Stimulated activated CD4-positive, alpha-beta T cell treated with anti-CD3 and anti-CD28 coated beads, Interleukin-4, amount 100 ng/mL, for 4 hours (primary cell): ENCODE measurements at places on chromosomes 1 and 21.
A peak's percentile ranks its signal among the peaks of the same experiment; 100 is the strongest.

DNA sequence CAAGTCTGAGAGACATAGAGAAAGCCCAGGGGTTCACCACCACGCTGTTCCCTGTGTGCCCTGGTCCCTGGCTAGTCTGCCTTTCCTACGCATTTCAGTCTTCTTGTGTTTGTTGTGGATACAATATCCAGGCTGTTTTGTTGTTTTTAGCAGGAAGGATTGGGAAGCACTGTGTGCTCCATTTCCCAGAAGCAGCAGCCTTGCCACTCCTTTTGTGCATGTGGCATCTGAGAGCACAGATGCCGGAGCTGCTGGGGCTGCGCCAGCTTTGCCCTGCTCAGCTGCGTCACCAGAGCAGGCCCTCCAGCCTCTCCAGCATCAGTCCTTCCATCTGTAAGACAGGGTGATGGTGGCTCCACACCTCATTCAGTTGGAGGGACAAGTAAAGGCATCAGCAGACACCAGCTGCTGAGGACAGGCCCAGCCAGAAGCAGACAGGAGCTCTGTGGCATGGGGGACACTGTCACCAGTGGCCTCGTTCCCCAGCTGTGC is 94.4 kb upstream of the COL6A1 start:
- DNase-seq: no peak

DNA sequence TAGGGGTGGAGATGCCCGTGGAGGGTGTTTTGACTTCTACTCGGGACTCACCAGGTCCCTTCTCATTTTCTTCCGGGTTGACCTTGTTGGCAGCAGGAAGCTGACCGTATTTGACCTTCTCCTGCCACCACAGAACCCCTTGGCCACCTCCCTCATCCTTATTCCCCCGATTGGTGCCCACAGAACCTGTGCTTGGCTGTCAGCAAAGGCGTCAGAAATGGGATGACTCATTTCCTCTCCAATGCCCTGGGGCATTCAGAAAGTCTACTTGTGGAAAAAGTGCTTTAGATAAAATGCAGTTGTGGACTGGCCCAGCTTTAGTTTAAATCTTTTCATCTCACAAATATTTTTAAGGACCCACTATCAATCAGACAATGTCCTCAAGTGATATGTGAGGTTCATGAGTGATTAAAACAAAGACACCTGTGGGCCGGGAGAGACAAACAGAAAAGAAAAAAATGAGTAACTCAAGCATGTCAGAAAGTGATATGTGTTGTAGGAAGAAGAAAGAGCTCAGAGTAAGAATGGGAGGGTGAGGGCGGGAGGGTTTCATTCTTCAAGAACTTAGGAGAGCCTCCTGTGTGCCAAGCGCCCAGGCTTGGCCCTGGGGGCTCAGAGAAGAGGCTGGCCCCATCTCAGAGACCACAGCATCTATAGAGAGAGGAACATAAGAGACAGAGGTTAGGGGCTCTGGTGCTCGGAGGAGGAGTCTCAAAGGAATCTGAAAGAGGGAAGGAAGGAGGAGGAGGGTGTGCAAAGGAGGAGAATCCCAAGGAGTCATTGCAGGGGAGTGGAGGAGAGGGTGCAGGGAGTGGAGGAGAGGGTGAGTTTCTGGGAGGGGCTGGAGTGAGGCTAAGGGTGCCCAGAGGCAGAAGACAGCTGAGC is 221.6 kb upstream of the VAMP3 start:
- no peak for DNase-seq

DNA sequence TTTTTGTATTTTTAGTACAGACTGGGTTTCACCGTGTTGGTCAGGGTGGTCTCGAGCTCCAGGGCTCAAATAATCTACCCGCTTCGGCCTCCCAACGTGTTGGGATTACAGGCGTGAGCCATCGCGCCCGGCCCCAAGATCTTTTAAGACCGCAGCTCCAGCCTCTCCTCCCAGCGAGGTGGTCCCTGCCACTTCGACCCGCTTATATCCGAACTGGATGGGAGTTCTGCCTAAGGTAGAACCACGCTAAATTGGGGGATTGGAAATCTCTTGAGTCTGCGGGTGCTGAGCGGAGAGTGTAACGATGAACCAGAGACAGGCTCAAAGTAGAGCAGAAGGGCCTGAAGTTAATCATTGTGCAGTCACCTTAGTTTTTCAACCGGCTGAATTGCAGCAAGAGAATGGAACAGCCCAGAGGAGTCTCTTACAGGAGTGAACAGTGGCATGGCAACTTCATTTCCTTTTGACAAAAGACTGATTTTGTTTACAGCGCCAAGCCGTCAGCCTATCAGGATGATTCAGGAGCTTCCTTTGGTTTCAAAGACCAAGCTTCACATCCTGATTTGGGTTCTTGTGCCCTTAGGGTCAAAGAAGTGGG is 726 bp upstream of the CYB5R1 start:
- no peak for DNase-seq

GRCh38 chr1:22388671-22389450 is 62.8 kb upstream of the ZBTB40 start:
- no peak for DNase-seq

DNA sequence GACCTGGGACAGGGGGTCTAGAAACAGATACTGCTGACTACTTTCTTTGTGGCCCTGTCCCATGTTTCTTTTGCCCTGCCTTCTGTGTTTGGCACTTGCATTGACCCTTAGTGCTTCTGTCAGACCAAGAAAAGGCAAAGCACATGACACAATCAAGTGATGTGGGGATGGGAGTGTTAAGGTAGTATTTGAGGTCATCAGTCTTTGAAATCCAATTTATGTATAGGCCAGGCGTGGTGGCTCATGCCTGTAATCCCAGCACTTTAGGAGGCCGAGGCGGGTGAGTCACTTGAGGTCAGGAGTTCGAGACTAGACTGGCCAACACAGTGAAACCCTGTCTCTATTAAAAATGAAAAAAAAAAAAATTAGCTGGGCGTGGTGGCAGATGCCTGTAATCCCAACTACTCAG is 26.0 kb downstream of the SERBP1 start:
- no peak for DNase-seq

DNA sequence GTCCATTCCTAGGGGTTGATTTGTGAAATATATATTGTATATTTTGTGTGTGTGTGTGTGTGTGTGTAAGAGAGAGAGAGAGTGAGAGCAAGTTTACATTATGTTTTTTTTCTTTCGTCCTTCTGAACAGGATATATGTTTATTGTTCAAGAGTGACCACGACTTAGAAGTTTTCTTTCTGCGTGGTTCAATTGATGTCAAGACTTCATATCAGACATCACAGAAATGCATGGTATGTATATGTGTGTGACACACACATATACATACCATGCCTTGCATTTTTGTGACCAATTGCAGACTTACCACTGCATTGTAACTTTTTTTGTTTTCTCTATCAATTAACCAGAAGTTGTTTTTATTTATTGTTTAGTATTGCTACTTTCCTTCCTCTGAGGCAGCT is 2.5 kb downstream of the RASAL2 start:
- no peak for DNase-seq

GRCh38 chr1:31573261-31573660 is 3.1 kb upstream of the TINAGL1 start:
- no peak for DNase-seq

DNA sequence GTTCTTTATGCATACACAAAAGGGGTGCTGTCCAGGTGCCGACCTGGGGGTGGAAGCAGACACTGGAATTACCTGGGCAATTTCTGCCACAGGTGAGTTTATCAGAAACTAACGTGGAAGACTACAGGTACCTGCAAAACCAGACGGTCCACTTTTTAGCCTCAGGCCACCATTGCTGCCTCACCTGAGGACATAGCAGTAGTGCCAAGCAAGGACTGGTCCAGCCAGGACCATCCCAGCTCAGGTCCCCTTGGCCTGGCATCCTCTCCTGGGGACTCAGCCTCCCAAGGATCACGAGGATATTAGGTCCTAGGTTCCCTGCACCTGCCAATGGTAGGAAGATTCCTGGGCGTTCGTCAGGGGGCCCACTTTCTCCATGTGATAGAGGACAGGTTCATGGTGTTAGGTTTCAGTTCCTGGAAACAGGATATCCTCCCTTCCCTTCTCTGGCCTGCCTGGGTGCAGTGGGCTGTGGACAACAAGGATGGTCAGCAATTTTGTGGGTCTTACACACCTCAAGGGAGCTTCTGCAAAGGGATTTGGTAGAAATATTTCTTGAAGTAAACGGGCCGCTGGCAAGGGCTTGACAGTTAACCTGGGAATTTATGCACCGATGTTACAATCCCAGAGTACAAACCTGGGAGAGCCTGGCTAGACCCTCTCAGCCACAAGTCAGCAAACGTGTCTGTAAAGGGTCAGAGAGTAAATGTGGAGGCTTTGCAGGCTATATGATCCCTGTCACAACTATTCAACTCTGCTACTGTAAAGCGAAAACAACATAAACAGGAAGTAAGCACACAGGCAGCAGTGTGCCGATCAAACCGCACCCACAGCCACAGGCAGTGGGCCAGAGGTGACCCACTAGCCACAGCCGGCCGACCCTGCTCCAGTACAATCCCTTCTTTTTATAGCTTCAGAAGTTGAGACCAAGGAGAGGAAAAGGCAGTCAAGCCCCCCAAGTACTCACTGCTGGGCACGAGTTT is 71.4 kb upstream of the RAB4A start:
- no peak for DNase-seq

GRCh38 chr1:160261556-160261892 is 825 bp downstream of the DCAF8 start:
- peak; percentile 46 for DNase-seq

GRCh38 chr1:62012836-62013235 is 181.8 kb upstream of the L1TD1 start:
- DNase-seq: no peak

GRCh38 chr1:29893046-29893723 is 656.9 kb downstream of the PTPRU start:
- DNase-seq: no peak

- no peak for DNase-seq
These were observed 8.3 kb upstream of the KCNAB2 start for GRCh38 chr1:6037338-6037762.

DNA sequence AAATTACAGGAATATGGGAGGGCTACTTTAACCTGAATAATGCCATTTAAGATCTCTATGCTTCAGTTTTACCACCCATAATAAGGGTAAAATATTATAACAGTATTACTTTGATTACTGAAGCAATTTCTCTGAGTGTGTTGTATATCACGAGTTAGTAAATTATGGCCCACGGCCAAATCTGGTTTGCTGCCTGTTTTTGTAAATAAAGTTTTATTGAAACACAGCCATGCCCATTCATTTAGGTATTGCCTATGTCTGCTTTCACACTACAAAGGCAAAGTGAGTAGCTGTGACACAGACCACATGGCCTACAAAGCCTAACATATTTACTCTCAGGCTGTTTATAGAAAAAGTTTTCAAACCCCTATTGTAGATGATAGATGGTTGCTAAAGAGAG is 156.8 kb downstream of the CDC42BPA start:
- no peak for DNase-seq

GRCh38 chr1:210123924-210124589 is 108.5 kb upstream of the SERTAD4 start:
- no peak for DNase-seq

GRCh38 chr1:70084314-70084915 is 121.0 kb downstream of the LRRC40 start:
- DNase-seq: no peak

GRCh38 chr21:41766883-41767605 is at the start of gene RIPK4:
RIPK4 (minus strand) TSS chr21:41767052; CDS start chr21:41767041, 11 bp downstream.
- DNase-seq: peak; percentile 65

DNA sequence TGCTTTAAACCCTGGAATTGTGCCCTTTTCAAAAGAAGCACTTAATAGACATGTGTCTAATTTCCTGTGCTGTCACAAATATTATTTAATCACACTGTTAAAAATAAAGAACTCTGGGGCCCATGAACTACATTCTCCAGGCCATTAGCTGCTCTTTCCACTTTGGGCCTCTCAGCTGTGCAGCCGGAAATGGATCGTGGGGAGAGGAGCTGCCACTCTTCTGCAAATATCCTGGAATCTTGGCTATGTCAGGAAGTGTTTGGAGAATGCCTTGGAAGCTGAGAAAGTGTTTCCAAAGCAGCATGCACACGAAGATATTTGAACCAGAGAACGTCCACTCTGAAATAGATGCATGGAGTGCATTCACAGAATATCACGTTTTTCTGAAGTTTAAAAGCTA is 27.5 kb upstream of the VPS26C start:
- no peak for DNase-seq

DNA sequence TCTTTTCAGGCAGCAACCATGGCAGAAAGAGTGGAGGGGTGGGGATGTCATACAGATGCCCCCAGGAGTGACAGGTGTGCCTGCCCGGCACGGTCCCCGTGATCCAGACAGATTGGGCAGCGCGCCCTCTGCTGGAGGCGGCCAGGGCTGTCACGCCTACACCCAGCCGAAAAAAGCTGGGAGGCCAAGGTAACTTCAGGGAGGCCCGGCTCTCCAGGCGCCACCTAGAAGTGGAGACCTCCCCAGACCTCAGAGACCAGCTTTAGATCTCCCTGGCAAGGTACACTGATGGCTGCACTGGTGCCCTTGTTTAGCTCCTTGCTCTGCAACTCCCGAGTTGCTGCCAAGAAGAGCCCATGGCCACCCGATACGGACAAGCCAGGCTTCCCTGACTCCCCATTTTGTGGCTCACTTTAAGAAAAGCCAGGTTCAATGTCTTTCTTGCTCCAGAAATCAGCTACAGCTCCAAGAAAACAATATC is 6.6 kb downstream of the GOLT1A start:
- DNase-seq: peak; percentile 58

GRCh38 chr1:53837646-53837923 is 511 bp downstream of the NDC1 start:
- no peak for DNase-seq

DNA sequence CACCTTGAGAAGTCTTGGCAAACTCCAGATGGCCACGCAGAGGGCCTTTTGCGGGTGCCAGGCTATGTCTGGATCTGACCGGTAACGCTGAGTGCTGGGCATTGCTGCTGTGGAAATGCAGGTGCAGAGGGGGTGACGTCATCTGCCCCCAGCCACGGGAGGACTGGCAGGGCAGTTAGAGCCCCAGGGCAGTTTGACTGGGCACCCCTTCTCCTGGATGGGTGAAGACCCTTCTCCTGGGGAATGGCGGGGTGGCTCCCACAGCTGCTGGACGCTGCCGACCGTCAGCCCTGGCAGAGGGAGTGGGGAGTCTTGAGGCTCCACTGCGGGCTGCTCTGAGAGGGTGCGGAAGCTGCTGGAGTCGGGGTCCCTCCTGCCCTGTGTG is 12.6 kb upstream of the EDN2 start:
- DNase-seq: no peak

DNA sequence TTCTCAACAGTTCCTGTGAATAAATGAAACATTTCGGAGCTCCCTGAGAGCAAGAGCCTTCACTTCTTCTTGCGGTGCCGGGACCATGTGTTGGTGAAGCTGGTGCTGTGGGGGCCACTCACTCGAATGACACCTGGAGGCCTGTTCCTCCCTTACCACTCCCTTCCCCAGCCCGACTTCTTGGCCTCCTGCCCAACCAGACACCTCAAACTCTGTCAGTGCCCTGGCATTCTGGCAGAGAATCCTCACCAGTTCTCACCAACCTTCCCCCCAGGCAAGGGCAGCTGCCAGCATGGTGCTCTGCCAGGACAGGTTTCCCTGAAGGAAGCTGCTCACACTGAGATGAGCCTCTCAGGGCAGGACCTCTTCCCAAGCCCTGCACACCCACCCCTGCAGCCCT is 68.3 kb downstream of the MPZL1 start:
- DNase-seq: no peak
